RWPE2 (cell line): ENCODE measurements at places on chromosomes 1 and 21.

DNA sequence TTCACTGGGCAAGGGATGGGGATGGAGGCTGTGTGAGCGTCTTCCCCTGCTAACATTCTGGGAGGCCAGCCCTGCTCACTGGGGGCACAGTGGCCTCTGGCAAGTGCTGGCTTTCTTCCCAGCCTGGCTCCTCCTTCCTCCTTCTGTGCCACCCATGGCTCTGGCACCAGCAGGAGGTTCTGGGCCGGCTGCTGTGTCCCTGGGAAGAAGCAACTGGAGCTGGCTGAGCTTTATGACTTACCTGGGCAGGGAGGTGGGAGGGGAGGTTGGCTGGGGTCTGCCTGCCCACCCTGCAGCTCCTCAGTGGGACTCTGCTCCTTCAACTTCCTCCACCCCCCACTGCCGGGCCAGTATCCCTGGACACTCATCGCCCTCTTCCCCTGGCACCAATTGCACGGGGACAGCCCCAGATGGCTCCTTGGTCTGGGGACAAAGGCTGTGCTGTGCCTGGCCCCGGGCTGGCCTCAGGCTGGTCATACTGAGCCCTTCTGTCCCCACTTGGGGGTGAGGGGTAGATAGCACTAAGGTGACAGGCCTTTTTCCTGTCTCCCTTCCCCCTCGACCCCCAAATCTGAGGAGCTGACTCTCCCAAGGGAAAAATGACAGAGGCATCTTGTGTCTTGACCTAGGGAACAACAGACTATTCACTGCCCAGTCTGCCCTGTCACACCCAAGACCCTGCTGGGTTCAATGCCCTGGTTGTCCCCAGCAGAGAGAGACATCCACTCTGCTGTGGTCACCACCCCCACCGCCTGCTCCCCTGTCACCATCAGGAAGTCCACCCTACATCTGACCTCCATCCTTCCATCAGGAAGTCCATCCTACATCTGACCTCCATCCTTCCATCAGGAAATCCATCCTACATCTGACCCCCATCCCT is 14.4 kb downstream of the CDK18 start:
- no peak for DNase-seq

DNA sequence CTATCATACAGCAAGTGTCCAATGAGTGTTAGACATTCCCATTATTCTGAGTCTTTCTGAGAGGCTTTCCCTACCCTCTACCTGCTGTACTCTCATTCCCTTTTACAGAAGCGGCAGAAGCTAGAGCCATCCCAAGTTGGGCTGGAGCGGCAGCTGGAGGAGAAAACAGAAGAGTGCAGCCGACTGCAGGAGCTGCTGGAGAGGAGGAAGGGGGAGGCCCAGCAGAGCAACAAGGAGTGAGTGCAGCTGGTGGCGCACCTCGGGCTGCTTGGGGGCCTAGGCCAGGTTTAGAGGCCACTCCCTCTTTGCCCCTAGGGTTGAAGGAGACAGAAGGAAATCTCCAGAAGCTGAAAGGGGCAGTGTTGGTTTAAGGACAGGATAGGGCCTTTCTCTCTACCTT is 12.1 kb downstream of the CGN start:
- DNase-seq = no peak

DNA sequence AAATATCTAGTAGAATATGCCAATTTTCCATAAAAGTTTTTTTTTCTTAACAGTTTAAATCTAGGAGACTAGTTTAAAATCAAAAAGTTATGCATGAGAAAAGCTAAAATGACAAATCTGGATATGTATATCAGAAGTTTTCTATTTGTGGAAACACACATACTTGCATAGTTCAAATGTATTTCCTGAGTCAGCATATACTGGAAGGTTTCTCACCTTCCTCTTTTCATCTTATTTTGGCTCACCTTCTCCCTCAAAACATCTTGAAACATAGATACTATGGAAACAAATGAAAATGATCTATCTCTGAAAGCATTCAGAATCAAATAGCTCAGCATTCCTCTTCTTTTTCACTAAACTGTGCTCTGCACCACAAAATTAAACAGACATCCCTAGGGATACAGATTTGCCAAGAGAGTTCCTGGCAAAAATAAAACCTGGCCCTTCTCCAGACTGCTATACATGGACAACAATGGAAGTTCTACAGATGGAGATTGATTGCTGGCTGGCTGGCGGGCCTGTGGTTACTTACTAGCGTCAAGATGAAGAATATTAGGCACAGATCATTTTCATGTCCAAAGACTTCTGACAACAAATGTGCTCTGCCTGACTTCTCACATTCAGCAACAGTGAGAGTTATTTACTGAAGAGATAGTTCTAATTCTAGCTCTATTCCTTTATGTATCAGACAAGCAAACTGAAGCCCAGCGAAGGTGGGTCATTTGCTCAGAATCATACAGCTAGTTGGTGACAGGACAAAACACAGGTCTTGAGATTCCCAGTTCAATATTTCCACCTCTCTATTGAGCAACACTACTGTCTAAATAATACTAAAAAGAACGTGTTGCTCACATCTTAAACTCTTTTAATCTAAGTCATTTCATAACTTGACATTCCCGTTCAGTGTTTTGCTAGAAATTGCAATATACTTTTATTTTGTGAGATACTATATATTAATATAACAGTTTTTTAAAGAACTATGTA is 26.6 kb downstream of the DIPK1A start:
- no peak for DNase-seq

GRCh38 chr21:38219049-38219628 is 37.7 kb upstream of the KCNJ15 start:
- no peak for DNase-seq

- no peak for DNase-seq
Measured at GRCh38 chr1:199041173-199041914, 402.5 kb downstream of the PTPRC start.

DNA sequence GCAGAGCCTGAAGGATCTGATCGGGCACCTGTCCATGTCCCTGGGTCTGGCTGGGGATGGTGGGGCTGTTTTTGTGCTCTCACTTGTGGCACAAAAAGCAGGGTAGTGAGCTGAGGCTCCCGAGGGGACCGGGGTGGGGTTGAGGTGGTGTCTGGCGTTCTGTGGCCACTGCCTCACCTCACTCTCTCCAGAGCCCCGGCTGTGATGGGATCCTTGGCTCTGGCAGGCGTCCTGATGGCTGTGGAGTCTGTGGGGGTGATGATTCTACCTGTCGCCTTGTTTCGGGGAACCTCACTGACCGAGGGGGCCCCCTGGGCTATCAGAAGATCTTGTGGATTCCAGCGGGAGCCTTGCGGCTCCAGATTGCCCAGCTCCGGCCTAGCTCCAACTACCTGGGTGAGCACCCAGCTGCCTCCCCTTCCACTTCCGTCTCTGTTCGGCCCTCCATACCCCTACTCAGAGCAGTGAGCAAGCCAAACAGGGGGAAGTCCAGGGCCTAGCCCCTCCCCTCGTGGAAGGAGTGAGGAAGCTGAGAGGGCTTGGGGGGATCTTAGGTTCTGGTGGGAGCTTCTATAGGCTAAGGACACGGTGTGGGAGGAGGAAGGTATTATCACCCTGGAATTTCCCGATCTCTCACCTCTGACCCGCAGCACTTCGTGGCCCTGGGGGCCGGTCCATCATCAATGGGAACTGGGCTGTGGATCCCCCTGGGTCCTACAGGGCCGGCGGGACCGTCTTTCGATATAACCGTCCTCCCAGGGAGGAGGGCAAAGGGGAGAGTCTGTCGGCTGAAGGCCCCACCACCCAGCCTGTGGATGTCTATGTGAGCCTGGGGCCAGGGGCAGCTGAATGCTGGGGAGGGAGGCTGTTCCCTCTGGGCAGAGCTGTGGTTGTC is 7.0 kb downstream of the ADAMTSL4 start:
- no peak for DNase-seq
